Left ventricle myocardium superior (tissue), 1 donor: ENCODE measurements at places on chromosomes 1 and 21. TPM values are rescaled to one million over a fixed set of nuclear protein-coding genes. Genes with fewer than 3 reads are reported as not detected.

CLIC4 gene
- 358 TPM for total RNA-seq

FGR gene
- total RNA-seq: 4.7 TPM

NKAIN1 gene
- not detected for total RNA-seq

TMEM200B gene
- total RNA-seq: 1.5 TPM

RGS1 gene
- total RNA-seq: 0.59 TPM

S1PR1 gene
- 58.1 TPM for total RNA-seq

S100B gene
- total RNA-seq: 3.5 TPM

FNDC10 gene
- total RNA-seq: 3.6 TPM

S100PBP gene
- 15.7 TPM for total RNA-seq

CD52 gene
- 6.3 TPM for total RNA-seq

FNDC5 gene
- 156 TPM for total RNA-seq

MYBPH gene
- total RNA-seq: not detected

B4GALT2 gene
- 35.6 TPM for total RNA-seq

SPAG17 gene
- total RNA-seq: not detected

PUSL1 gene
- 11.1 TPM for total RNA-seq

RAD54L gene
- 0.97 TPM for total RNA-seq

DNASE2B gene
- total RNA-seq: not detected

SLC25A34 gene
- 52.8 TPM for total RNA-seq

WNT2B gene
- total RNA-seq: 2.0 TPM

CYP4A11 gene
- total RNA-seq: not detected

RASAL2 gene
- 26.4 TPM for total RNA-seq

TNN gene
- 0.07 TPM for total RNA-seq

RUNX1 gene
- 2.2 TPM for total RNA-seq

UQCRHL gene
- 6.0 TPM for total RNA-seq

SOX13 gene
- 12.7 TPM for total RNA-seq

HRNR gene
- not detected for total RNA-seq

PGBD5 gene
- total RNA-seq: 16.1 TPM

MNDA gene
- 4.9 TPM for total RNA-seq

DYNLT5 gene
- total RNA-seq: 2.2 TPM

AGMAT gene
- not detected for total RNA-seq

CFAP126 gene
- total RNA-seq: not detected

ETNK2 gene
- total RNA-seq: 3.3 TPM

PRKAA2 gene
- 88.0 TPM for total RNA-seq

RPE65 gene
- total RNA-seq: not detected

INAVA gene
- total RNA-seq: 0.05 TPM

LCE2A gene
- total RNA-seq: not detected

LSM10 gene
- total RNA-seq: 58.7 TPM

SLAMF7 gene
- total RNA-seq: 0.50 TPM

ITLN2 gene
- total RNA-seq: not detected

F13B gene
- not detected for total RNA-seq

TNNT2 gene
- 10,350 TPM for total RNA-seq

IFI44 gene
- total RNA-seq: 8.0 TPM

DFFB gene
- total RNA-seq: 3.7 TPM

ZNF683 gene
- total RNA-seq: not detected

PKP1 gene
- total RNA-seq: 0.25 TPM

NFYC gene
- total RNA-seq: 78.6 TPM

ANXA9 gene
- total RNA-seq: 0.27 TPM

GIPC2 gene
- total RNA-seq: 4.9 TPM
